WTC11 (cell line): ENCODE measurements at places on chromosomes 4 and X. TPM values are rescaled to one million over a fixed set of nuclear protein-coding genes. Genes with fewer than 3 reads are reported as not detected.

The PNMA6F gene
- 0.13 to 0.30 TPM (median 0.23 TPM) in 3 replicates for total RNA-seq

The ASMT gene
- total RNA-seq, result 0.32 to 0.87 TPM (median 0.33 TPM) in 3 replicates

The BEND2 gene
- not detected in 3 replicates for total RNA-seq

The SASH3 gene
- total RNA-seq, result 0.22 to 0.57 TPM (median 0.25 TPM) in 3 replicates

The RASL11B gene
- 58.5 to 71.9 TPM (median 69.9 TPM) in 3 replicates for total RNA-seq

The USP17L26 gene
- not detected in 3 replicates for total RNA-seq

The CTSO gene
- total RNA-seq, result 1.1 to 1.3 TPM (median 1.2 TPM) in 3 replicates

- peak; percentile 51 for DNase-seq
These were observed 292.5 kb downstream of the CHIC1 start for GRCh38 chrX:73855546-73855945.

GRCh38 chrX:151176231-151176750, at the start of gene GPR50:
Gene GPR50, plus strand, starts transcription at chrX:151176584. Its CDS starts 138 bp downstream, at chrX:151176722.
- peak; percentile 28 for DNase-seq

- DNase-seq, result no peak
These were observed 4.9 kb downstream of the UGT8 start for GRCh38 chr4:114603497-114603896.

GRCh38 chr4:151316645-151317044, 8.8 kb downstream of the SH3D19 start:
- no peak for DNase-seq

DNA sequence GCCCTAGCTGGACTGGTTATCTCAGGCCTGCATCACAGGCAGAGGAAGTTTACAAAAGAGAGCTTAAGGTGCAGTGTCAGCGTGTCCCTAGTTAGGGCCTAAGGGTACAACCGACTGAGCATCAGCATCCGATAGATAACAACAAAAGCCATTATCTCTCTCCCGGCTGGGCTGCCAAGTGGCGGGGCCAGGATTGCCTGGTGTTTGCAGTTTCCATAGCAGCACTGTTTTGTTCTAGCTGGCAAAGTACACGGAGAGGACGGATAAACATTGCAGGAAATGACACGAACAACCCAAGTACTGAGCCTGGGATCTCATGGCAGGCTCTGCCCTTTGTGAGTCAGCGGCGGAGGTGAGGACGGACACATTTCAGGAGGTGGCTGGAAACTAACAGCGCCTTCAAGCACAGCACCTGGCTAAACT, 104.7 kb upstream of the NOCT start:
- peak; percentile 24 for DNase-seq

- no peak for DNase-seq
These were observed 12.7 kb upstream of the MRFAP1 start for GRCh38 chr4:6627832-6628231.

DNA sequence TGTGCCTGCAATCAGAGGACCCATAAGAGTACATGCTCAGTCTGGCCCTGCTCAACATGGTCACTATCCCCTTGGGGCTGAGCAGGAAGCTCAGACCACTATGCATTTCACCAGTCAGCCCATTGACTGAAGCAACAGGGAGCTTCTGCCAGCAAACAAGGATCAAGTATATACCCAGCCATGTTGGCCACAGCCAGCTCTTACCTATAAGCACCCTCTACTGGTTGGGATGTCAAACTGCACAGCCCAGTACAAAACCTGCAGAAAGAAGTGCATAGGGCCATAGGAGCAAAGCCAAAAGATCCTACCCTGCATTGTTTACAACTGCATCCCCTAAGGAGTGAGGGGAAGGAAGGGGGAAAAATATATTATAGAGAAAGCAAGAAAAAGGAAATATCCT, 214.4 kb upstream of the CPEB2 start:
- DNase-seq, result peak; percentile 29

- no peak for DNase-seq
These were observed 39.4 kb upstream of the NDP start for GRCh38 chrX:44012484-44013096.

GRCh38 chr4:127586922-127587571, 45.7 kb upstream of the INTU start:
- peak; percentile 41 for DNase-seq

DNA sequence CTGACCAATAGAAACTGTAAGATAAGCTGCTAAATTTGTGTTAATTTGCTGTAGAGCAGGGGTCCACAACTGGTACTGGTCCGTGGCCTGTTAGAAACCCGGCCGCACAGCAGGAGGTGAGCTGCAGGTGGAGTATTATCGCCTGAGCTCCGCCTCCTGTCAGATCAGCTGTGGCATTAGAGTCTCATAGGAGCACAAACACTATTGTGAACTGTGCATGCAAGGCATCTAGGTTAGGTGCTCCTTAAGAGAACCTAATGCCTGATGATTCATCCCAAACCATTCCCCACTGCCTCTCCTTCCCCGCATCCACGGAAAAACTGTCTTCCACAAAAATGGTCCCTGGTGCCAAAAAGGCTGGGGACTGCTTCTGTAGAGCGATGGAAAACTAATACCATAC, 19.7 kb downstream of the FBXW7 start:
- DNase-seq, result peak; percentile 59
